ENCODE measurements at places on chromosomes 13 and 19. TPM values are rescaled to one million over a fixed set of nuclear protein-coding genes. Genes with fewer than 3 reads are reported as not detected.
A peak's percentile ranks its signal among the peaks of the same experiment; 100 is the strongest.

DNA sequence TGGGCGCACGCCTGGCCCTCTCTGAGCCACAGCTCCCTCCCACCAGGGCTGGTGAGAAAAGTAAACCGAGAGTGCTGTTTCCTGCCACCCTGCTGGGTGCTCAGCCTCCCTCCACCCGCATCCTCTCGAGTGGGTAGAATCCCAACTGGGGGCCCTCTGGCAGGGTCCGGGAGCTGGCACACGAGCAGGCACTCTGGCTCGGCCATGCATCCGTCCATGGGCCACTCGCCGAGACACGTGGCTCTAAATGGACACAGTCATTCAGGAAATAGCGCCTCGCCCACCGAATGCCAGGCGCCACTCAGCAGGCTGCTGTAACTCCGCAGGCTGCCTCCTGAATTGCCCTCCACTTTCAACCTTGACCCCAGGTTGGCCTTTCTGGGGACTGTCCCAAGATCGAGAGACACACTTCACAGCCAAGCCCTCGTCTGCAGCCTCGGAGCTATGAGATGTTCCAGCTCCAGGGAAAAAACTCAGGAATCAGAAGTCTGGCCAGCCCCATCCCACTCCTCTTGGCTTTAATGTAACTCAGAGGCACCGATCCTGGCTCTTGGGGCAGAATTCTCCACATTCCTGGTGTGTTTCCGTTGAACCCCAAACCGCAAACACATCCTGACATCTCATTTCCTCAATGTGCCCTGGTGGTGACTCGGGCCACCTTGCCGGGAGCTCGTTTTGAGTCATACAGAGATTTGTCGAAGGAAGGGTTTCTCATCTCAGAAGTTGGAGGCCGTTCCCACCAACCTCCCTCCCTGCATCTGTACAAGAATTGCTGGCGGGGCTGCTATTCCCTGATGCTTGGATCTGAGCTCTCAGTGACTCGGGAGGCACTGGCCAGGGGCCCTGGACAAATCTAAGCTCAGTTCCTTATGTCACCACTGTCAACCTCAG, 14.1 kb downstream of the KLF2 start:
- H3K4me1 ChIP-seq: peaks cover 43% of the 10 kb centered on the region
- H3K27ac ChIP-seq: peak overlapping the region; percentile 27
- no peaks in the 10 kb centered on the region for H3K27me3 ChIP-seq
- H3K4me3 ChIP-seq: peak overlapping the region; percentile 1
- H3K36me3 ChIP-seq: no peaks in the 10 kb centered on the region
- no peak for DNase-seq

DNA sequence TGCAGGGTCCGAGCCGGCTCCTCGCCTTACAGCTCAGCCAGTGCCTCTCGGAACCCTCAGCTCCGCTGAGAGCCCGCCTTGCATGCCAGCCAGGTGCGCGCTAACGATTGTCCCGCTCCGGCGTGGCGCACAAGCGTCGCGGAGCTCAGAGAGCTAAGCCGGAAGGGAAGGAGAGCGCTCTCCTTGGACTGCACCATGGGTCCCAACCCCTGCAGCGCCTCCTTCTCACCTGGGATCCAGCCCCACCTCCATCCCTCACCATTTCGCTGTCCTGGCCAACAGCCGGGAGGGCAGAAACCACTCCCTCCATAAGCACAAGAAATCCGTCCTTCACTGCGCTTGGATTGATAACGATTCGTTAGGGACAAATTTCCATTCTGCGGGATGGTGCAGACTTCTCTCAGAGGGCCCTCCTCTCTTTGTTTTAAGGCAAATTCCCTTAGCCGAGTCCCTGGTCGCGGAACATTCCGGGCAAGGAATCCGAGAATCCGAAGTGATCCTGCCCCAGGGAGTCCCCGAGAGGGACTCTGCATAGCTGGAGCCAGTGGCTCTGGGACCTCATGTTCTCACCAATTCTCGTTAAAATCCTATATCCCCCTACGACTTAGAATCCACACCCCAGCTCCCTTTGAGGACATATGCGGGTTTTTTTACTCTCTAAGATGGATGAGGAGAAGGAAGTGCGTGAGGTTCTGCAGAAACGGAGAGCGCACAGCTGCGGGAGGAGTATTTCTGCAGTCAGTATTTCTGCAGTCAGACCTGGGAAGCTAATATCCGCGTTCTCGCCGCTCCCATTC, 2.8 kb downstream of the GSX1 start:
- H3K4me1 ChIP-seq: peaks cover 16% of the 10 kb centered on the region
- no peaks in the 10 kb centered on the region for H3K36me3 ChIP-seq
- no peak overlapping the region for H3K27ac ChIP-seq
- no peak for DNase-seq
- H3K27me3 ChIP-seq: no peaks in the 10 kb centered on the region

DNA sequence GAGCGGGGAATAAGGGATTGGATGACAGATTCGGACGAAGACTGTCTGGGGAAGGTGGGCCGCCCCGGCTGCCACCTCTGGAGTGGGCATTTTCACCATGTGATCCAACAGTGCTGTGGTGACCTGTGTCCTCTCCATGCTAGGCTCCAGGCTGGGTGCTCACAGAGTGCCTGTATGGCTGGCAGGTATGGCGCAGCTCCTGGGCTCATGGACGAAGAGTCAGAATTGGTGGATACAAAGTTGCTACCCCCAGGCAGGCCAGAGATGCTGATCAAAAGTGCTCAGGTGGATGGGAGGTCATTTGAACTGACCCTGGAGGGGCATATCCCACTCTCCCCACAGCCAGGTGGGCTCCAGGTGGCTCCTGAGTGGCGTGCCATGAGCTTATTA, 111.3 kb upstream of the UQCRFS1 start:
- no peaks in the 10 kb centered on the region for H3K4me1 ChIP-seq
- no peaks in the 10 kb centered on the region for H3K36me3 ChIP-seq
- peaks cover 6% of the 10 kb centered on the region for H3K27me3 ChIP-seq
- no peak for DNase-seq
- H3K27ac ChIP-seq: no peak overlapping the region
- no peak overlapping the region for H3K4me3 ChIP-seq

GRCh38 chr19:18304208-18304457, 18.7 kb downstream of the LSM4 start:
- H3K4me1 ChIP-seq: peaks cover 73% of the 10 kb centered on the region
- peak overlapping the region; percentile 56 for H3K4me3 ChIP-seq
- no peaks in the 10 kb centered on the region for H3K27me3 ChIP-seq

GRCh38 chr13:82647540-82647939, 1234.7 kb downstream of the SLITRK1 start:
- no peak overlapping the region for H3K27ac ChIP-seq
- no peak for DNase-seq
- no peaks in the 10 kb centered on the region for H3K36me3 ChIP-seq
- no peaks in the 10 kb centered on the region for H3K4me1 ChIP-seq
- H3K27me3 ChIP-seq: no peaks in the 10 kb centered on the region
- H3K4me3 ChIP-seq: no peak overlapping the region

DNA sequence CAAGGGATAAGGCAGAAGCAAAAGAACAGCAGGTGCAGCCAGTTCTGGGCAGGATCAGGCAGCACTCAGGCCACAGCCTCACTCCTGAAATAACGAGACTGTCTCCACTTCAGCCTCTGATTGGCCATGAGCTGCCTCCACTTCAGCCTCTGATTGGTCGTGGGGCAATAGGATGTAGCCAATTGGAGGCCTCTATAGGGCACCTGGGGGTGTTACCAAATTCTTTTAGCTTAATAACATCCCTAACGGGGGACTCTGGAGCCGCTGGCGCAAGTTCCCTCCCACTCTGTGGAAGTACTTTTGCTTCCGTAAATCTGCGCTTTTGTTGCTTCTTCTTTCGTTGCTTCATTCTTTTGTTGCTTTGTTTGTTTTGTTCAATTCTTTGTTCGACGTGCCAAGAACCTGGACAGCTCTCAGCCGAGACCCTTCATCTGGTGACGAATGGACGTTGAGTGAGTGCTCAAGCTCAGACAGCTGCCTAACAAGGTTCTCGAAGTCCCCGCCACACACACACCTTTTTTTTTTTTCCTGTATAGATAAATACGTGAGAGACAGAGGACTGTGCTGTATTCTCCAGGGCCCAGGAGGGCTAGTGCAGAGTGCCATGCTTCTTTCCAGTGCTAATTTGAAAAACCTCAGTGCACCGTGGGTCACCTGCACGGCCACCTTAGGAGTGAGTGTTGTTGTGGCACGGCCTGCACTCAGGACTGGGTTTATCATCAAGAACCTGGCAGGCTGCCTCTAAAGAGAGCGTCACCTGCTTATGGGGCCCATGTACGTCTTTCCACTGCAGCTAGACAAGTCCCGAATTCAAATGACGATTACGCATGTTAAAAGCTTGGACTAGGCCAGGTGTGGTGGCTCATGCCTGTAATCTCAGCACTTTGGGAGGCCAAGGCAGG, 32.0 kb upstream of the TUBGCP3 start:
- no peak overlapping the region for H3K4me3 ChIP-seq
- DNase-seq: no peak
- H3K36me3 ChIP-seq: no peaks in the 10 kb centered on the region

GRCh38 chr13:76014406-76015318, 378.5 kb downstream of the LMO7 start:
- H3K4me3 ChIP-seq: no peak overlapping the region
- no peak for DNase-seq
- no peaks in the 10 kb centered on the region for H3K36me3 ChIP-seq
- no peak overlapping the region for H3K27ac ChIP-seq
- H3K4me1 ChIP-seq: no peaks in the 10 kb centered on the region
- no peaks in the 10 kb centered on the region for H3K27me3 ChIP-seq

- H3K27me3 ChIP-seq: no peaks in the 10 kb centered on the region
- no peaks in the 10 kb centered on the region for H3K4me1 ChIP-seq
- no peak overlapping the region for H3K27ac ChIP-seq
- peaks cover 4% of the 10 kb centered on the region for H3K36me3 ChIP-seq
Measured at GRCh38 chr19:7961920-7962626, 18.6 kb upstream of the TIMM44 start.

DNA sequence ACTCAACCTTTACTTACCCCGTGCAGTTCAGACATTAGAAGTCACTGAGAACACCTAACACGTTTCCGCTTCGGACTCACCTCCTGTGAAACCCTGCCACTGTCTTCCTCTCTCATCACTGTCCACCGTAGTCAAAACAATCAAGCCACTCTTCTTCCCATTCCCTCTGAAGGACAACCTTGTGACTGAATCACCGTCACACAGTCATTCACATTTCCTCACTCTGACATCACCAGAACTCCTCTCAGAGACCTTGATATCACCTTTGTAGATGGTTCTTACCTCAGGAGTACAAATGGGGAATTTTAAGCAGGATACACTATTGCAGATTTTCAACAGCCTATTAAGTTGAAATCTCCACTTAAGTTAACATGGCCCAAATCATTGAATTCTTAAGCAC, 1.3 kb upstream of the KBTBD6 start:
- no peak overlapping the region for H3K4me3 ChIP-seq
- H3K4me1 ChIP-seq: peaks cover 17% of the 10 kb centered on the region
- peaks cover 4% of the 10 kb centered on the region for H3K36me3 ChIP-seq
- no peaks in the 10 kb centered on the region for H3K27me3 ChIP-seq
- H3K27ac ChIP-seq: no peak overlapping the region

KLK4 gene
- not detected for polyA plus RNA-seq
